ENCODE measurements at places on chromosomes 12 and 14. TPM values are rescaled to one million over a fixed set of nuclear protein-coding genes. Genes with fewer than 3 reads are reported as not detected.

Gene APOF
- not detected for total RNA-seq

Gene DPF3
- total RNA-seq = 1.3 TPM

Gene BICDL1
- 60.9 TPM for total RNA-seq

Gene SLC10A1
- total RNA-seq = not detected

Gene PAH
- total RNA-seq = 0.10 TPM

Gene TAS2R9
- not detected for total RNA-seq

Gene EXOC3L4
- total RNA-seq = not detected

Gene GNB3
- total RNA-seq = 0.21 TPM

Gene SLCO1B1
- total RNA-seq = not detected

Gene KRT82
- total RNA-seq = not detected

Gene LMO3
- total RNA-seq = not detected

Gene PTPRQ
- not detected for total RNA-seq

Gene LRFN5
- not detected for total RNA-seq

Gene AICDA
- not detected for total RNA-seq

Gene OR6C2
- not detected for total RNA-seq

Gene THAP2
- total RNA-seq = 13.0 TPM

Gene VPS37B
- 78.3 TPM for total RNA-seq

Gene SUDS3
- 33.2 TPM for total RNA-seq

Gene ALG10B
- 7.7 TPM for total RNA-seq

Gene CSRP2
- 0.21 TPM for total RNA-seq

Gene SLC2A14
- total RNA-seq = 0.21 TPM

Gene LHX5
- total RNA-seq = not detected

Gene FAIM2
- total RNA-seq = not detected

Gene LBHD2
- not detected for total RNA-seq

Gene MSI1
- not detected for total RNA-seq

Gene ST8SIA1
- 2.6 TPM for total RNA-seq

Gene TAS2R10
- total RNA-seq = 0.31 TPM

Gene PPP4R3A
- 175 TPM for total RNA-seq

Gene BCL2L2
- 3.4 TPM for total RNA-seq

Gene LRTM2
- total RNA-seq = 0.10 TPM

Gene TAS2R30
- total RNA-seq = 21.8 TPM

Gene KCNH3
- 2.1 TPM for total RNA-seq

Gene CMTM5
- 22.0 TPM for total RNA-seq

Gene SLC38A1
- total RNA-seq = 308 TPM

All from mononuclear cell (primary cell).